ENCODE measurements at places on chromosomes 5 and 9. TPM values are rescaled to one million over a fixed set of nuclear protein-coding genes. Genes with fewer than 3 reads are reported as not detected.

DNA sequence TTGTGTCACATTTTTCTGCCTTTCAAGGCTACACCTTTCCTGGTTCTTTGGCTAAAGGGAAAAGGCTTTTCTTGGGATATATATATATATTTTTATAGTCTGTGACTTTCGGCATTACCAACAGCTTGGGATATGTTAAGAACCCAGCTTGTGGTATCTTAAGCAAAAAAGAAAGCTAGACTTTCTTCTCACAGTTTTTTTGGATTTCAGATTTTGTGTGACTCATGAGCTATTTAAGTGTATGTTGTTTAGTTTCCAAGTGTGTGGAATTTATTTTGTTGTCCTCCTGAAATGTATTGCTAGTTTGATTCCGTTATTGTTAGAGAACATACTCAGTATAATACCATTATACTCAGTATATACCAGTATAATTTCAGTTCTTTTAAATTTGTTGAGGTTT is 64.8 kb downstream of the ERCC6L2 start:
- no peak for DNase-seq

Gene PCDHB13
- not detected for total RNA-seq

Gene GFI1B
- not detected for total RNA-seq

DNA sequence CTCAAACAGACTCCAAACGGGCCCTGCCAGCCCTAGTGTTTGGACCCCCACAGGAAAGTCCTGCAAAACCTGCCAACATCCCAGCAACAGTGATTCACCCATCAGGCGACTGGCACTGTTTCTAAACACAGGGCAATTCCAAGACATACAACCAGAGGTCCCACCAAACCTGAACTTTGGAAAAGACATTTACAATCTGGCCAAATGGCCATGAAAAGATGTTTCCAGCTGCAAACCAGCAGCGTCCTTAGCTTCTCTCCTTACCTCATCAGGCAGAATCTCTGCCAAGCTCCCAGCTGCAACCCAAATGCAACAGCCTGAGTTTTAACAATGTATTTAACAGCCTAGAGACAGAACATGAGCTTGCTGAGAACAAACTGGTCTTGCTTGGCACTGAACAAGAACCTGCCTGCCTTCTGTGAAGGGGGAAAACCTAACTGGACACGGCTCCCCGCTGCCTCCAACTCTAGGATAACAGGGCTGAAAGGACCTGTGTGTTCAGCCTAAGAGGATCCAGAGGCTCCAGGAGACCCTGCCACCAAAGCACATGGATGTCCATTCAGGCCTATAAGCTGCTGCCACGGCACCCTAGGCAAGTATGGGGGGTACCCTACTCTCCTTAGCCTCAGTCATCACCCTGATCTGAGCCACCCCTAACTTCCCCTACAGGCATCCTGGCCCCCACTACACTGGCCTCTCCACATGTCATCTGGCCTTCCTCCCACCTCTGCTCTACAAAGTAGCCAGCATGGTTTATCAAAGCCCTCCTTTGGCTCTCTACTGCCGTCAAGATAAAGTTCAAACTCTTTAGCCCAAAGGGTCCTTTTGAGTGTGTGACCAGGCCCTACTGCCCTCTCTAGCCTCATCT is 5.6 kb downstream of the P4HA2 start:
- peak; percentile 22 for DNase-seq

Gene ISL1
- 6.1 TPM for total RNA-seq

Gene ENTPD8
- not detected for total RNA-seq

DNA sequence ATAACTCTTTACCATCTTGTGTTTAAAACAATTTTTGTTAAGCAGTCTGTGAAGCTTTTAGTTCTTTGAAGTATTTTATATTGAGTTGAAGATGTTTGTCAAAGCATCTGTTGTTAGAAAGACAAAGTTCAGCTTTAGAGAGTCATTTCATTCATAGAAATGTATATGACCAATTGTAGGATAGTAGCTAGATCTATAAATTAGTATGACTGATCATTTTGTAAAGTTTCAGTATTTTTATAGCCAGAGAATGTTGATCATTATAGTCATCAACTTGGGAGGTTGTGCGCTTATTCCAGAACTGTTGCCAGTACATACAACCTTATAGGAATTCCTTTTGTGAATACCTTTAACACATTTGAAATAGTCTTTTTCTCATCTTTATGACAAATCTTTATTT is 5.2 kb downstream of the NIPBL start:
- no peak for DNase-seq

GRCh38 chr9:133825555-133826218 is 87.5 kb upstream of the SARDH start:
- DNase-seq, result no peak

GRCh38 chr9:95513711-95514110 is 3.1 kb downstream of the PTCH1 start:
- DNase-seq, result no peak

DNA sequence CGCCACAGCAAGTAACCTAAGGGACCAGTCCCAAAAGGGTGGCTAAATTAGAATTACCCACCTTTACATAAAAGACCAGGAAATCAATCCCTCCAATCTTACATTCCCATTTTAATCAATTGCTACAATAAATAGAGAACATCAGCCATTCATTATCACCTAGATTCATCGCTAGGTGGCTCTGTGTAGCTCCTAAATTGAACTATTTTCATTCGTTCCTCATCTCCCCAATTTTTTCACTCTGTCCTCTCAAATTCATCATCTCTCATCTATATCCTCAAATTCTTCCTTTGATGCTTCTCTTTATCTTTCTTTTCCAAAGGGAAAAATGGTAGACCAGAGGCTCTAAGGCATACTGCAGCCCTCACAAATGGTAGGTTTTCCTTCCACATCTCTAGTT is 108.2 kb upstream of the TNC start:
- DNase-seq, result no peak

GRCh38 chr5:15385553-15385952 is 114.4 kb upstream of the FBXL7 start:
- no peak for DNase-seq

GRCh38 chr9:1907465-1907864 is 107.7 kb upstream of the SMARCA2 start:
- DNase-seq, result no peak

Gene CAMK2A
- total RNA-seq, result not detected

GRCh38 chr5:52810426-52810825 is 22.7 kb downstream of the ITGA1 start:
- no peak for DNase-seq

DNA sequence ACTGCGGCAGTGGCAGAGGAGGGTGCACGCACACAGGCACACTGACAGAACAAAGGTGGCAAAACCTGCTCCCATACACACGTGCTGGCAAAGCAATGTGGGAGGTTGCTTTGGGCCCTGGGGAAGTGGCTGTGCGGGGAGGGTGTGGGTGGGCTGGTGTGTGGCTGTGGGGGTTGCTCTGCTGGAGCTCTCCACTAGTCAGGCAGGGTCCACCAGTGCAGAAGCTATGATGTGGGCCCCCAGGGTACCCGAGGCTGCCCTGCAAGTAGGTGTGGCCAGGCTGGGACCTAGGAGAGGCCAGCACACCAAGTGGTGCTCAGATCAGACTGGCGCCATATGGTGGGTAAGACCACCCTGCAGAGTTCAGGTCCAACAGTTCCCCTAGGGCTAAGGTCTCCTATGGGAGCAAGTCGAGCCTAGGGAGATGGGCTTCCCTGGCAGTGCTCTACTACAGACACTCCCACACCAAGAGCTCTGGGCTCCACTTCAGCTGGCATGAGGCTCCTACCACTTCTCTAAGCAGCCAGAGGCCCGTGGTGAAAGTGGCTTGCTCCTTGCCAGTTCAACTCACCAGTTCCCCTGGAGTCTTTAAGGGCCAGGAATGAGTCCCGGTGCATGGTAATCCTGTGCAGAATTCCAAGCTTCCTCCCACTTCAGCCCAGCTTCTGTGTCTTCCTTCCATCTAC is 46.2 kb upstream of the IFNE start:
- DNase-seq, result no peak

DNA sequence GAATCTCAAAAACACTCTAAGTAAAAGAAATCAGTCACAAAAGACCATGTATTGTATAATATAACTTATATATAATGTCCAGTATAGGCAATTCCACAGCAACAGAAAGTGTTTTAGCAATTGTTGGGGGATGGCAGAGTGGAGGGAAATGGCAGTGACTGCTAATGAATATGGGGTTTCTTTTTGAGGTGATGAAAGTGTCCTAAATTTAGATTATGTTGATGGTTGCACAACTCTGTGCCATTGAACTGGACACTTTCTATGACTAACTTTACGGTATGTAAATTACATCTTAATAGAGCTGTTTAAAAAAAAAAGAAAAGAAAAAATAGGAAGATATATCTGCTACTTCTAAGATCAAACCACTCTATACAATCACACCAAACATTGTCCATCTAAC is 124.9 kb upstream of the ZNF462 start:
- DNase-seq, result no peak

- DNase-seq, result peak; percentile 71
These were observed 67.5 kb upstream of the CKMT2 start for GRCh38 chr5:81165493-81166119.

DNA sequence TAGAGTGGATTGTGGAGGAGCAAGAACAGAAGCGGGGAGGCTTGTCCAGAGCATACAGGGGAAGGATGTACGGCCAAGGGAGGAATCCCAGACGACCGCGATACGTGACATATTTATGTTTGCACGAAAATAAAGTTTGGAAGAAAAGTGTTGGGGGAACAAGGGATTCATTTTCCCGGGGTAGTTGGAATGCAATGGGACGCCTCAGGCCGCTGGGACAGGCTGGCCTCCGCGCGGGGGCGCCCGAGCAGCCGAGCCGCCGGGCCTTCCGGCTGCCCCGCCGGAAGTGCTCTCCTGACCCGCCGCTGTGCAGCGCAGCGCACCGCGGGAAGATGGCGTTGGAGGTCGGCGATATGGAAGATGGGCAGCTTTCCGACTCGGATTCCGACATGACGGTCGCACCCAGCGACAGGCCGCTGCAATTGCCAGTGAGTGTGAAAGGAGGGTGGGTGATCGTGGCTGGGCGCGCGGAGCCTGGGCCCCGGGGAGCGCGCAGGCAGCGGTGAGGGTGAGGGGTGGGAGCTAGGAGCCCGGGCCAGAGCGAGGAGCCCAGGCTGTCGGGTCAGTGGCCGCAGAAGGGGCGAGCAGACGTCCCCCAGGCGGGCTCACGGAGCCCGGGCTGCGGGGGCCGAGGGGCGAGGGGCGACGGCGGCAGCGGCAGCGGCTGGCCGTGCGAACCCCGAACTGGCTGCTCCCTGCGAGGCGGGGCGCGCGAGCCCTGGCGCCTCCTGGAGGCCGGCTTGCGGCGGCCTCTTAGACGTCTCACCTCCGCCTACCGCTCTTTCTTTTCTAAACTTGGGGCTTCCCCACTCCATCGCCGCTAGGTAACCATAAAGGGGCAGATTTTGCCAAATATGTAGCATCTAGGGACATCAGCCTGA is at the start of gene PHAX:
Gene PHAX, plus strand, starts transcription at position 317 of the 881 bp plus-strand sequence. Its CDS starts 16 bp downstream, at position 333.
- peak; percentile 62 for DNase-seq

Gene STK32A
- 5.5 TPM for total RNA-seq

Gene SPINK6
- total RNA-seq, result not detected

GRCh38 chr9:109499631-109500410 is 1.7 kb upstream of the PTPN3 start:
- peak; percentile 15 for DNase-seq

Gene PDGFRB
- 1.6 TPM for total RNA-seq

DNA sequence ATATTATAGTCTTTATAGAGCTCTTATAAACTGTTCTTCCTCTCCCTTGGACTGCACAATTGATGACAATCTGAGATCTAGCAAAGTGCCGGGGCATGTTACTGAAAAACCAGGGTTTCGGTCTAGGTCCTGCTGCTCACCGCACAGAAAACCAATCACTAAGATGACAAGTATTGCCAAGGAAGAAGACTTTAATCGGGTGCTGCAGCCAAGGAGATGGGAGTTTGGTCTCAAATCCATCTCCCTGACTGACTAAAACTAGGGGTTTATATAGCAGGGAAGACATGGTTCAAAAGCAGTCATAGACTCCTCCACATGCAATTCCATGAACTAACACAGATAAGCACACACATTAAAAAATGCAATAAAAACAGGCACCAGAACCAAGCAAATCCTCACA is 390.6 kb downstream of the NFIB start:
- no peak for DNase-seq

Gene DND1
- total RNA-seq, result 0.26 TPM

Gene CCL27
- total RNA-seq, result not detected

Gene DBH
- total RNA-seq, result not detected

DNA sequence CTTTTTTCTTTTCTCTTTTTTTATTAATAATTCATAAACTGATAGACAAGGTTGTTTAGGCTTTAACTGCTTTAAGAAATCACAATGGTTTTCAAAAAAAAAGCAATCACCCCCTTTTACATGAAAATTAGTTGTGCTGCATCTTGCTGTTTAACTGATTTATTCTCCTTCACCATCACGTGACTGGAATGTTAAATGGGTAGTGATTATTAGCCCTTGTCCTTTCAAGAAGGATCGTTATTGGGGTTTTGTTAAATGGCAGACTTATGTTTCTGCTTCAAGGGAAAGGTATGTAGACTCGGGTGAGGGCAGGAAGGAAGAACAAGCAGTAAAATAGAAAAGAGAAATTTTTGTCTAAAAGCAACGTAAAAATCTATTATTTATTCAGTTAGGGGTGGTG is 175.6 kb upstream of the TLE4 start:
- no peak for DNase-seq

All from bronchial epithelial cell (primary cell).